ENCODE measurements at places on chromosomes 12 and 14.

DNA sequence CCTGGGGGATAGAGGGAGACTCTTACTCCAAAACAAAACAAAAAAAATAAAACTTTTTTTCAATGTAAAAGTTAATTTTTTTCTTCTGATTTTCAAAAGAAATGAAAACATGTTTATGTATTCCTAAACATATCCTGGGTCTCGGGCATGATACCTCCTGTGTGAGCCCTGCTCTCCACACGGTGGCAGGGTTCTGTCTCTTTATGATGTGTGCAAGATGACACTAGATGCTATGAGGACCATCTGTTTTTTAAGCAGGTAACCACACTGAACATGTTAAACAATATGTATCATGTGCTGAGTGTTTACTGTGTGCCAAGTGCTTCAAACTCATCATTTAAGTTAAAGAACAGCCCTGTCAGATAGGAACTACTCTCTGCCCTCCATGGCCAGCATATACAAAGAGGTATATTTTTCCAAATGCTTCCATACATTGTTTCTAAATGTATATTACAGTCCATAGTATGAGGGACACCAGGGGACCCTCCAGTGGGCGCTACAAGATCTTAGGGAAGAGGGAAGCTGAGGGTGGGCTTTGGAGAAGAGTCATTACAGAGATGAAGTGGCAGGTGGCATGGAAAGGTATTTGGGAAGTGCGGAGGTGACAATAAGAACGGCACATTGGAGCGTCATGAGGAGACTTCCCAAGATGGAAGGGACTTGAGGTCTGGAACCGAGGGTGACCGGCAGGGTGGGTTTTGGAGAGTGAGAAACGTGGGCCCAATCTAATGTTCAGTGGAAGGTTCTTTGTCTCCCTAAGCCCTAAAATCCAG lies 28.5 kb downstream of the FOS start:
- no peak for DNase-seq

GRCh38 chr12:91515944-91516694 lies 333.5 kb upstream of the DCN start:
- no peak for DNase-seq

DNA sequence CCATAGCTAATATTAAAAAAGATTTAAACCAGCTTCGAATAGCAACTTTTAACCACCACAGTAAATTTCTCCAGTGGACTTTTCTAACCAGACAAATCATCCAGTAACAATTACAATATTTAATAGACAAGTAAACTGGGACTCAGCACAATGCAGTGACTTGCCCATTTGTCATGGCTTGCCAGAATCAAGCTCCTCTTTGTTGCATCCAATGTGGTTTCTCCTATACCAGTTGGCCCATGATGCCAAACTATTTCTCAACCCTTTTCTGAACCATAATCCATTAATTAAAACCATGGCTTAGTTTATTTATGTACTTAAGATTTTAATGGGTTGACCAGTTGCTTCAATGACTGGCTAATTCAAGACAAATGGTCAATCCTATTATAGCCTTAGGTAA lies 64.4 kb downstream of the DIO2 start:
- no peak for DNase-seq

DNA sequence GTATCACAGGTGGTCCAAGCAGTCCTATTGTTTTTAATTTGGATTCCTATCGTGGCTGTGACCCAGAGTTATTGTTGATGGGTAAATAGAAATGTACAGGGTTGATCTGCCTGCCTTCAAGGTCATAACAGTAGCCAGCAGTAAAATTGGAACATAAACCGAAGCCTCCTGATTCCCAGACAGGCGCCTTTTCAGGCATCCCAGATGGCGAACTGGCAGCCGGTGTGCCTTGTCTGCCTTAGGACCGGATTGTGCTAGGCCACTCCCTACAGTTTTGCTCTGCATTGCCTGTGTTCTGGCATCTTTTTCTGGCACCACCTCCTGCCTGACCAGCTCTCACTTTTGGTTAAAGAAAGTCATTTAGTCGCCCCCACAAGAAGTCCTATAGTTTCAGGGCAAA lies 22.2 kb downstream of the TMEM117 start:
- no peak for DNase-seq

- DNase-seq = no peak
Measured at GRCh38 chr12:46548605-46549071, 176.1 kb upstream of the SLC38A2 start.

DNA sequence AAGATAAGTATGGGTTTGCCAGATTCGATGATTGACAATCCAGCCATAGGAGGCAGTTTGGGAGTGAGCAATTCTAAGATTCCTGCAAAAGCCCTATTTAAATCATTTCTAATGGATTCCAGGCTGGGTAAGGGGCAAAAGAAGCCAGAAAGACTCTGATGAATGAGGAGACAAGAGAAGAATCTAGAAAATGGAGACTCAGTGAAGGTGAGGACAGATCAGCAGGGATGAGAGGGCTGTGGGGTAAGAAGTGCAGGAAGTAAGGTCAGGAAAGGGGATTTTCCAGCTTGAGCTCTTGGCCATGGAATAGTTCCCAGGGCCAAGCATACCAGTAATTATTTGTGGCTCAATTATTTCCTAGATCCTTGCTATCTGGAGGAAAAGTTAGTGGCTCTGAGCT lies 87.3 kb downstream of the TMX1 start:
- no peak for DNase-seq

DNA sequence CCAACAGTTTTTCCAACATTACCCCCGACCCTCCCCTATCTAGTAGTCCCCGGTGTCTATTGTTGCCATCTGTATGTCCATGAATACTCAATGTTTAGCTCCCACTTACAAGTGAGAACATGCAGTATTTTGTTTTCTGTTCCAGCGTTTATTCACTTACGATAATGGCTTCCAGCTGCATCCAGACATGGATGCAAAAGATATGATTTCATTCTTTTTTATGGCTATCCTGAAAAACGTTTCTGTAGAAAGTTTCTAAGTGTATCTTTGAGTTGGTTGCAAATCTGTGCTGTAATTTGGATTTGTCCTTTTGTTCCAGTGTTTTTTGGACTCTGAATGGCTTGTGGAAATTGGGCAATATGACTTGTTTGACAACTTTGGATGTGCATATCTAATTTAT lies 11.7 kb downstream of the SP1 start:
- no peak for DNase-seq

GRCh38 chr14:30142216-30142615 lies 214.6 kb upstream of the PRKD1 start:
- no peak for DNase-seq

GRCh38 chr12:39723831-39724230 lies 104.2 kb upstream of the ABCD2 start:
- no peak for DNase-seq

- DNase-seq = no peak
Measured at GRCh38 chr14:25759256-25759655, 709.3 kb upstream of the STXBP6 start.

DNA sequence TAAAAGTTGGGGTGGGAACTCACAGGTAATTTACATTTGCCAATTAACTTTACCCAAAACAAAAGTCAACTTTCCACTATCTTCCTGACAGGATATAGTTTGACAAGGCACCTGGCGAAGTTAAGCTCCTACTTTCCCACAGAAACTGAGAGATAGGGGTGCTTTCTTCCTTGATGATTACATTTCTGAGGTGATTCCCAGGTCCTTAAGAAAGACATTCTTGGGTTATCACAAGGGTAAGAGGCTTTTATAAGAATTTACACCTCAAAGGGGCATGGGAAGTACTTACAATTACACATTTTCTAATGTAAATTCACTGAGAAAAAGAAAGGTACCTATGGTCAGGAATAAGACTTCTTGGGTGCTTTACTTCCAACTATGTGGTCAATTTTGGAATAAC lies 660.9 kb upstream of the MGAT4C start:
- DNase-seq = no peak

DNA sequence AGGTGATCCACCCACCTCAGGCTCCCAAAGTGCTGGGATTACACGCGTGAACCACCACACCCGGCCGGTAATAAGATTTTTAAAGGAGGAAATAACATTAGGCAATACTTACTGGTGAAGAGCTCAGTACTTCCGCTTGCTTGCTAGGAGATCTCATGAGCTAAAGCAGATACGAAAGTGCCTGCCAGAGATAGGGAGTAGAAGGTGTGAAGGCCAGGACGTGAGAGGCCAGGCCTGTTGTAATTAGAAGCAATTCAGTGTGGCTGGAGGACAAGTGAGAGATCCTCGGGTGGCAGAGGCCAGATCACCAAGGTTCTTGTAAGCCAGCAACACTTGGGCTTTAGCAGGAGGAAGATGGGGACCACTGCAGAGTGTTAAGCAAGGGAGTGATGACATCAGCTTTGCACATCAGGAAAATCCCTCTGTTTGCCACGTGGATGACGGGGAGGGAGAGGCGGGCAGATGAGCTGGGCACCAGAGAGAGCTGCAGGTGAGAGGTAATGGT lies 7.6 kb downstream of the TECPR2 start:
- DNase-seq = no peak

- DNase-seq = no peak
Measured at GRCh38 chr12:58416236-58416635, 474.9 kb downstream of the ATP23 start.

- DNase-seq = no peak
Measured at GRCh38 chr14:68863610-68864360, 70.9 kb upstream of the ZFP36L1 start.

DNA sequence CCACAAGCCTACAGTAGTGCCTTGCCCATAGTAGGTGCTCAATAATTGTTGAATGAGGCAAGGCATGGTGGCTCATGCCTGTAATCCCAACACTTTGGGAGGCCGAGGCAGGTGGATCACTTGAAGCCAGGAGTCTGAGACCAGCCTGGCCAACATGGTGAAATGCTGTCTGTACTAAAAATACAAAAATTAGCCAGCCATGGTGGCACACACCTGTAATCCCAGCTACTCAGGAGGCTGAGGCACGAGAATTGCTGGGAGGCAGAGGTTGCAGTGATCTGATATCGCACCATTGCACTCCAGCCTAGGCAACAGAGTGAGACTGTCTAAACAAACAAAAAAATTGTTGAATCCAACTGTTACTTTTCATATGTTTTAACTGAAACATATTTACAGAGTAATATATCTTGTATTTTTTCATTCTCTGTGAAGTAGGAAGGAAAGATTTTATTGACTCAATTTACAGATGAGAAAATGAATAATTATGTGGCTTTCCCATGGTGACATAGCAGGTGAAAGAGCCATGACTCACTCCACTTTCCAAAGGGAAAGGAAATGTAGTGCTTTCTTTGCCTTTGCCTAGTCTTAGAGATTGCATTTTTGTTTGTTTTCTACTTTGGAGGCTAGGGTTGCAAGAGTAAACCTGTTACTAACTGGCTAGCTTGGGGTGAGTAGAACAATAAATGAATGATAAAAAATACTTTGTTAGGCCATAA lies 95.4 kb upstream of the SLC38A4 start:
- no peak for DNase-seq

GRCh38 chr14:78848234-78848820 lies 678.2 kb downstream of the NRXN3 start:
- DNase-seq = no peak
